ENCODE measurements at places on chromosomes 13 and 19. TPM values are rescaled to one million over a fixed set of nuclear protein-coding genes. Genes with fewer than 3 reads are reported as not detected.

DNA sequence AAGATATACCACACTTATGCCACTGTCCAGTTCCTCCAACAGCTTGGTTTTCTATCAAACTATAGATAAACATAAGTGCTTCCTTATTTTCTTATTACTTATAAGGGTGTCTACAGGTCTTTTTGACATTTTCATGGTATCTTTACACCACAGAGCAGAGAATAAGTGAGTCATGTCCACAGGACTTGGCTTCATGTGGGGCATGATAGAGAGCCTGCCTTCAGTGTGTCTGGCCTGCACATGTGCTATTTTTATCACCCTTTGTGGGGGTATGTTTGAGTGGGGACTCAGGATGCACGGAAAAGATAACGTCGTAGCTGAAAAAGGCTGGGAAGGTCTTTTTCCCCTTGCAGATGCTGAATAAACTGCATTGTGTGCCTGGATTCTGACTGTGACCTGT is 8.1 kb upstream of the STOML3 start:
- no peak for DNase-seq

Gene IL4I1
- total RNA-seq, result 1.9 TPM

- no peak for DNase-seq
Observed at GRCh38 chr13:77299587-77299986, 27.3 kb downstream of the MYCBP2 start.

Gene GJB2
- total RNA-seq, result 4.9 TPM
